ENCODE measurements at places on chromosomes 5 and 9.

DNA sequence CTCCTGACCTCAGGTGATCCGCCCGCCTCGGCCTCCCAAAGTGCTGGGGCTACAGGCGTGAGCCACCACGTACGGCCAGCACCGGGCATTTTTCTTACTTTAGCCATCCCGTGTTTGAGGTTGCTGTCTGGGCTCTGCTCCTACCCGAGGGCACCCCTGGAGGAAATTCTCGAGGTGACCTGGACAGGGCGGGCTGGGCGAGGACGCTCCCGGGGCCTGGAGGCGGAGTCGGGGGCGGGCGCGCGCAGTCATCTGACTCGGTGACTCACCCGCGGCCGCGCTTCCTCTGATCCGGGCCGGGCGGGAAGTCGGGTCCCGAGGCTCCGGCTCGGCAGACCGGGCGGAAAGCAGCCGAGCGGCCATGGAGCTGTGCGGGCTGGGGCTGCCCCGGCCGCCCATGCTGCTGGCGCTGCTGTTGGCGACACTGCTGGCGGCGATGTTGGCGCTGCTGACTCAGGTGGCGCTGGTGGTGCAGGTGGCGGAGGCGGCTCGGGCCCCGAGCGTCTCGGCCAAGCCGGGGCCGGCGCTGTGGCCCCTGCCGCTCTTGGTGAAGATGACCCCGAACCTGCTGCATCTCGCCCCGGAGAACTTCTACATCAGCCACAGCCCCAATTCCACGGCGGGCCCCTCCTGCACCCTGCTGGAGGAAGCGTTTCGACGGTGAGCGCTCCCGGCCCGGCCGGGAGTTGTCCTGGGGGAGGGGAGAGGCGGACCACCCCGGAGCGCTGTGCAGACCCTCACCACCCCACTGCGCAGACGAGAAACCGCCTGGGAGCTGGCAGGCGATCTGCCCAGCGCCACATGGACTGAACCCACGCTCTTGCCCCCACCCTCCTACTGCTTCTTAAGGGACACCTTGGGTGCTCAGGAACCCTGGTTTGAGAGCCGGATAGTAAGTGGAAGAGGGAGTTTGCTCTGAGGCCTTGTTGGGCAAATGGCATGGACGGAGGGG lies at the start of gene HEXB:
TSS of gene HEXB (plus strand) at position 334 of the 952 bp plus-strand sequence. CDS start at position 362, 28 bp downstream.
- DNase-seq, result peak; percentile 79

DNA sequence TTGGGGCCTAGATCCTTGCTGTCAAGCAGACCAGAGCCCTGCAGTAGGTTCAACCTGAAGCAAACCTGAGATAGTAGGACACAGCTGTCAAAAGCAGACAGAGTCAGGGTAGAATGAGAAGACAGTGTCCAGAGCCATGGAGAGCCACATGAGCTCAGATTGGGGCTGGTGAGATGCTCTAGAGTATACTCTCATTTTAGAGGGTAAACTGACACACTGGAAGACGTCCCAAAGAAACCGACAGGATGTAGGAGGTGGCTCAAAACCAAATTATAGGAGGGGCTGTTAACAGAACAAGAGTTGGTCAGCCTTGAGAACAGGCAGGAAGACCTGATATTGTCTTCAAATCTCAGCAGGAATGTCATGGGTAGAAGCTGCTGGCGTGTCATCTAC lies 11.5 kb downstream of the CCDC69 start:
- no peak for DNase-seq

DNA sequence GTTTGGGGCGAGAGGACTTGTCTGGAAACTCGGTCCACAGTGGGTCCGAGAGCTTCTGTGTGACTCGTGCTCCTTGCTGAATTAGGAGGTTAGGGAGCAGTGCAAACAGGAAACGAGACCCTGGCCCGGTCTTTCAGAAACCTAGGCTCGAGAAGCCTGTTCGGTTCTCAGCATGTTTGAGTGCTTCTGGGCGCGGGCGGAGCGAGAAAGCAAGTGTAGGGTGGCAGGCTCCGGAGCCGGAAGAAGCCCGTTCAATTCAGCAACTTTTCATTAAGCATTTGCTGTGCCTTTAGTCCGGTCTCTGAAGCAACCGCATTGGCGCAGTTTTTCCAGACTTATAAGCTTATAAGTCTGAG lies 547 bp downstream of the CLTA start:
- DNase-seq, result peak; percentile 27

DNA sequence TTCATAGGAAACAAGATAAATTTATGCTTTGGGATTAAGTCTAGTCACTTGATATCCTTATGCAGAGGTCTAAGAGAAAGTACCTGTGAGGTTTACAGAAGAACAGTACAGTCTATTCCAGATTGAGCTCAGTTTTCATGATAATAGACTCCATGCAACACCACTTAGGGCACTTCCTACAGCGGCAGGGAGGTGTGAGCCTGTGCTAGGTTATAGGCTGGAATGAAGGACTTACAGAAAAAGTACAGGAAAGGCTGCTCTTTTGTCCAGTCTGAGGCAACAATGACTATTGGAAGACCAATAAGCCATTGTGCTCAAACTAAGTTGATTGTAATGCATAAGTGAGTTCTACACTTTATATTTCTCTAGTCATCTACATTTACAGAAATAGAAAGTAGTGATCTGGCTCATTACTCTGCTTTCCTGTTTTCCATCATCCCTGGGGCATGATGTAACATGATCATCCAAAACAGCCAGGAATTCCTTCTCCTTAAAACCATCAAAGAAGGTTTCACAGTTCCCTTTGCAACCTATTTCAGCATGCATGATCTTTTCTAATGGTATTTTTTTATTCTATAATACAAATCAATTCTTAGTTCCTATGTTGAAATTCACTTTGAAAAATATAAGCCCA lies 322.8 kb downstream of the SLF1 start:
- no peak for DNase-seq

DNA sequence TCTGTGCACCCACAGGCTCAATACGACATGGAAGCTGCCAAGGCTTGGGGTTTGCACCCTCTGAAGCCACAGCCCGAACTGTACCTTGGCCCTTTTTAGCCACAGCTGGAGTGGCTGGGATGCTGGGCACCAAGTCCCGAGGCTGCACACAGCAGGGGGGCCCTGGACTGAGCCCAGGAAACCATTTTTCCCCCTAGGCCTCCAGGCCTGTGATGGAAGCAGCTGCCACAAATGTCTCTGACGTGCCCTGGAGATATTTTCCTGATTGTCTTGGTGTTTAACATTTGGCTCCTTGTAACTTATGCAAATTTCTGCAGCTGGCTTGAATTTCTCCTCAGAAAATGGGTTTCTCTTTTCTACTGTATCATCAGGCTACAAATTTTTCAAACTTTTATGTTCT lies 82.3 kb upstream of the LPAR1 start:
- DNase-seq, result no peak
